HFF-Myc (cell line): ENCODE measurements at places on chromosomes 11 and 22.
A peak's percentile ranks its signal among the peaks of the same experiment; 100 is the strongest.

DNA sequence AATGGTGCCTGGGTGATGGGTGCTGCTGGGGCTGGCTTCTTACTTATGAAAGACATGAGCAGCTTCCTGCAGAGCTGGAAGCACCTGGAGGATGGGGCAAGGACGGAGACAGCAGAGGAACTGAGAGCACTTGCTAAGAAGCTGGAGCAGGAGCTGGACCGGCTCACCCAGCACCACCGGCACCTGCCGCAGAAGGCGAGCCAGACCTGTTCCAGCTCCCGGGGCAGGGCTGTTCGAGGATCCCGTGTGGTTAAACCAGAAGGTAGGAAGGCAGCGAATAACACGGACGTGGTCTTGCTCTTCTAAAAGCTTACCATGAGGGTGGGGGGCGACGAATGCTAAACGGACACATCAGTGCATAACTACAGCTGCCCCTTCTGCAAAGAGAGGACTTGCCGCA, 9.3 kb downstream of the APOL5 start:
- DNase-seq: no peak

DNA sequence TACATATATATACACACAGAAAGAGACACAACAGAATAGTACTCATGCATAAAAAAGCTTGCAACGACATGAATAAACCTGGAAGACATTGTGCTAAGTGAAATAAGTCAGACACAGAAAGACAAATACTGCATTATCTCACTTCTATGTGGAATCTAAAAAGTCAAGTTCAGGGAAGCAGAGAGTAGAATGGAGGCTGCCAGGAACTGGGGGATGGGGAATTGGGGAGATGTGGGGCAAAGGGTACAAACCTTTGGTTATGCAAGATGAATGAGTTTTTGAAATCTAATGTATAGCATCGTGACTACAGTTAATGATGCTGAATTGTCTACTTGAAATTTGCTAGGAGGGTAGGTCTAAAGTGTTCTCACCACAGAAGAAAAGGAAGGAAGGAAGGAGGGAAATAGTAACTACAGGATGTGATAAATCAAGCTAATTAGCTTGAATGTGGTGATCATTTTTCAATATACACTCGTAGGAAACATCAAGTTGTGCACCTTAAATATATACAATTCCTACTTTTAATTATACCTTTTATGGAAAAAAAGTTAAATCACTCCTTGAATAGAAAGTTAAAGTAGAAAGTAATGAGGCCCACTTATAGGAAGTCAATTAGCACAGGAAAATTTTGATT, 33.8 kb downstream of the MMP13 start:
- no peak for DNase-seq

DNA sequence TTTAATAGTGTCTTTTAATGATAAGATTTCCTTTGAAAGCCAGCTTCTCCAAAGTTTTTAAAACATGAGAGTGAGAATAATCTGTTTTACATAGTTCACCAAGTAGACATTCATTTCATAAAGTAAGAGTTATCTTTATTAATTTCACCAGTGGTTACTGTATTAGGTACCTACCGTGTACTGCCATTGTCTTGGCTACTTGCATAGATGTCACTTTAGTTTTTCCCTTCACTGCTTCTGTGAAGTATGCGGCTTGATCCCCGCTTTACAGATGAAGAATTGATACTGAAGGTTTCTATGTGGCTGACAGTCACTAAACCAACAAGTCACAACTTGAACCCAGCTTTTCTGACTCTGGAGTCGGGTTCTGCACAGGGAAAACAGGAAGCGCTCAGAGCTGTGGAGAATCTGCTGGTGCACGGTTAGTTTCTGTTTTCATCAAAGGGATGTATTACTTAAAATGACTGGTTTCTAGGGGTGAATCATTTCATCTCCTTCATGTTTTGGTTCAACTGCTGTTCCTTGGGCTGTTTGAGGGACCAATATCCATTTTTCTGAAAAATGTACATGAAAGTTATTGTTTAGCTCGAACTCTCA, 39.3 kb upstream of the MYO18B start:
- DNase-seq: no peak

DNA sequence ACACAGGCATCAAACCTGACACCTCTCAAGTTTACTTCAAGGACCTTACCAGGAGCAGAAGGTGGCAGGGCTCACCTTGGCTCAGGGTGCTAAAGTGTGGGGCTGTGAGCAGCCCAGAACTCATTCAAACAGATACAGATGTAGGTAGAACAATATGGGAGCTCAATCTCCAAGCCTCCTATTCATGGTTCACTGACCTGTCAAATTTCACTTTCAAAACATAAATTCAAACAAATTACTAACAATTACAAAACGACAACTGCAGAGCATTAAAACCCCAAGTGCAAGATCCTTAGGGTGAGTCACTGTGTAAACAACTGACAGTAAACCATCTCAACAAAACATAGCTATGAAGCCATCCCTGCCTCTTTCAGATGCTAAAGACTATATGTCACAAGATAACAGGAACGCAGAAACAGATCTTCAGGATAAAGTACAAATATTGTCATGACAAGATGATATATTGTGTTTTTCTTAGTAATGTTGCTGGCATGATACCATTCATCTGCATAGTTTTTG, 303.5 kb upstream of the ANO3 start:
- peak; percentile 6 for DNase-seq

DNA sequence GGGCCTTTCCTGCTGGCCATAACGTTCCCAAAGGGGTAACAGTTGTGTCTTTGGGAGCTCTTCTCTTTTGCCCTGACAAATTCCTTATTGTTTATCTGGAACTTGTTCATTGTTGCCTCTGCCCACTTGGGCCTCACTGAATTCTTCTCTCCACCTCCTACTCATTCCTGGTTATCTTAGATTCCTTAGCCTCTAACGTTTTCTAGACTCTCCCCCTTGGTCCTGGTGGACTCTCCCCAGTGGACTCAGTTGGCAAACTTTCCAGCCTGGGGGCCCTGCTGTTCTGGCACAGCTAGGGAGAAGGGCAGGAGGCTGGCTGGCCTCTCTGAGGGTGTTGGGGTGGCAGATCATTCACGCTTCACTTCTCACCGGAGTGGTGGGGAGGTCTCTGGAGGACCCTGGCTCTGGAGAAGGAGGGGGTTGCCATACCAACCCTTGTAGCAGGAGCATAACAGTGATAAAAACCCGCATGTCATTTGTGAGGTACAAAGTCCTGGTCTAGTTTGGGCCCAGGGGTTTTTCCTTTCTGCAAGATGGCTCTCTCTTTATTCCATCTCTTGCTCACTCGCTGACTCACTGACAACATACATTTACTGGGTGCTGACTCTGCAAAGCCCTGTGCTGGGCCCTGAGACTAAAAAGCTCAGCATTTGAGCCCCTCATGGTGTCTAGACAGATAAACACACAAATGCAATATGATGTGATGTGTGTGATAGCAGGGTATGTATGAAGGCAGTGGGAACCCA, 39.7 kb downstream of the YWHAH start:
- DNase-seq: no peak

GRCh38 chr22:32309585-32310251, 47.9 kb upstream of the RFPL3 start:
- no peak for DNase-seq

DNA sequence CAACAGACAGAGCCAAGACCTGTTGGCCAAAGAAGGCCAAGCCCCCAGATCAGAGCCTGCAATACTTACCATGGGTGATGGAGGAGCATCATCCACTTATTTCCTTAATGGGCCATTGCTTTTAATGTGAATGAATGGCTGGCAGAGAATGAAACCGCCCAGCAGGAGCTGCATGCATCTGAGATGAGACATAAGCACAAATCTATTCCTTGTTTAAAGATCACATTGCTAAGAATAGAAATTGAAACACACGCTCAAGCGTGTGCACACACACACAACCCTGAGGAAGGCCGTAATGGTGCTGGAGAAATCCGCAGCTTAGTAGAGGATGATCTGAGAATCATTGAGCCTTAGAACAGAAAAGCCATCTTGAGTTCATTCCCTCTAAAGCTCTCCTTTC, 5.3 kb upstream of the RRAS2 start:
- no peak for DNase-seq

DNA sequence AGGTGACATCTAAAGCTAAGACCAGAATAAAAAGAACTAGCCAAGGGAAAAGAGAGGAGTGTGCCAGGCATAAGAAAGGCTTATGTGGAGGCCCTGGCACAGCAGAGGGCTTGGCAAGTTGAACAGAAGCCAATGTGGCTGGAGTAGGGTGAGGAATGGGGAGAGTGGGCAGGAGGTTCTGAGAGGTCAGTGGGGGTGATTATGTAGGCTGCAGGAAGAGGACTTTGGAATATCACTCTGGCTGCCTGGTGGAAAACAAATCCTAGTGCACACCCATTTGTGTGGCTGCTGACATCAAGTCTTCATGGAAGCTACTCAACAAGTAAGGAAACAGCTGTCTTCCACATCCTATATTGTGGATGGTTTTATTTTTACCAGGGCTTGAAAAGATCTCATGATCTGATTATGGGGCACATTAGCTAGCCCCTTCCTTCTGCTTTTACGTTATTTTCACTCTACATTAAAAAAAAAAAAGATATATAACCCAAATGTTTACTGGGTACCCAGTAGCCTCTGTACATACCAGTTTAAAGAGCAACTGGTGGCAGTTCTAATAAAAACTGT, 3.4 kb downstream of the MRPL16 start:
- DNase-seq: no peak

- DNase-seq: no peak
Measured at GRCh38 chr22:26615149-26615548, 2.7 kb downstream of the CRYBB1 start.

DNA sequence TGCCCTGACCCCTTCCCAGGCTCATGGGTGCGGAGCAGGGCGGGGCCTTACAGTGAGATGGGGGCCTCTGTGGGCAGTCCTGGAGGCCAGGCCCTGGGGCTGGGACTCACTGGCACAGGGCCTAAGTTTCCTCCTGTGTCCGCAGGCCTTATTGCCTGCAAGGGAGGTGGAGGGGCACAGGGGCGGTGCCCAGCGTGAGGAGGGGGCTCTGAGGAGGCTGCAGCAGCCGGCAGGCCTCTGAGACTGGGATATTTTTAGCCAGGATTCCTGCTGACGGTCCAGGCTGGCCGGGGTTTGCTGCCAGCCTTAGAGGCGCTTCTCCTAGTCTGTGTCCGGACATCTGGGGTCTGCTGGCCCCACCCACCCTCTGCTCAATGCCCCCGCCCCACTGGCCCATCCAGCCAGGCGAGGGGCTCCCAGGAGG, 5.7 kb upstream of the RTN4R start:
- no peak for DNase-seq

DNA sequence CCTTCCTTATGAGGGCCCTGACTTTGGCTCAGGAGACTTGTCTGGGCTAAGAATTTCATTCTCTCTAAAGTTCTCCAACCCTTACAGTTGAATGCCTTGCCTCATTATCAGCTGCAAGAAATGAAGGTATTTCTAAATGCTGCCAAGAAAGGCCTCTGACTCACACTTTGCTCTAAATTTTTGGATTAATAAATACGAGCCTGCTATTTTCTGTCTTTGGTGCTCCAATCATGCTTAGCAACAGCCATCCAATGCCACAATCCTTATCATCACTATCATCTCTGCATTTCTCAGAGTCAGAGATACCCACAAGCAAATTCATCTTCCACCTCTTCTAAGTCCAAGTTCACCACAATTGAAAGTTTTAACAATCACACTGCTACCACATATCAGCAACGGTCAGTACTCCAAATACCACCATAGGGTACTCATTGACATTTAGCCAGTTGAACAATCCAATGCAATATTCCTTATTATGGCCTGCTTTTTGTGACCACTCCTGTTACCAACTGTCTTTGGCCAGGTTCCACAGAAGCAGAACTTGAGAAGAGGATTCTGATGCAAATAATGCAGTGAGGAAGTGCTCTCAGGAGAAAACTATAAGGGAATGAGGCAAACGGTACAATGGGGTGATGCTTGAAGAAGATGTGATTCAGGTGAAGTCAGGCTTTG, 5.7 kb downstream of the PATE2 start:
- DNase-seq: no peak

GRCh38 chr11:104332110-104332509, 168.2 kb upstream of the PDGFD start:
- DNase-seq: no peak

GRCh38 chr11:21798216-21798615, 394.7 kb upstream of the ANO5 start:
- no peak for DNase-seq

- DNase-seq: no peak
Measured at GRCh38 chr11:105929084-105929955, 92.7 kb downstream of the MSANTD4 start.

- no peak for DNase-seq
Measured at GRCh38 chr11:116510166-116510565, 262.6 kb downstream of the BUD13 start.

DNA sequence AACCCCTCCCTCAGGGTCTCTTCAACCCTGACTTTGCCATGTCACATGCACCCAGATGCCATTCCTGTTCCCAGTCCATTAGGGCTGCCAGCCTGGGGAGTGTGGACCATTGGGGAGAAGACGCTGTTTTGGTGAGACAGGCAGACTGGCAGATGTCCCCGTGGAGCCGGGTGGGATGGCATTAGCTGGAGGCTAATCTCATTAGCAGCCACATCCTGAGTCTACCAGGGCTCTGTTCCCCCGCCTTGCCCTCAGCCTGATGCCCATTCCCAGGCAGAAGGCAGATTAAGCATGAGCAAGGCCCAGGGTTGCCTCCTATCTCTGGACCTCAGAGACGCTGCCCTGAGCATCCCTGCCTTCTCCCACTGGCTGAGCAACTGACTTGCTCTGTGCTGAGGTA, 46.4 kb upstream of the ALX4 start:
- no peak for DNase-seq

DNA sequence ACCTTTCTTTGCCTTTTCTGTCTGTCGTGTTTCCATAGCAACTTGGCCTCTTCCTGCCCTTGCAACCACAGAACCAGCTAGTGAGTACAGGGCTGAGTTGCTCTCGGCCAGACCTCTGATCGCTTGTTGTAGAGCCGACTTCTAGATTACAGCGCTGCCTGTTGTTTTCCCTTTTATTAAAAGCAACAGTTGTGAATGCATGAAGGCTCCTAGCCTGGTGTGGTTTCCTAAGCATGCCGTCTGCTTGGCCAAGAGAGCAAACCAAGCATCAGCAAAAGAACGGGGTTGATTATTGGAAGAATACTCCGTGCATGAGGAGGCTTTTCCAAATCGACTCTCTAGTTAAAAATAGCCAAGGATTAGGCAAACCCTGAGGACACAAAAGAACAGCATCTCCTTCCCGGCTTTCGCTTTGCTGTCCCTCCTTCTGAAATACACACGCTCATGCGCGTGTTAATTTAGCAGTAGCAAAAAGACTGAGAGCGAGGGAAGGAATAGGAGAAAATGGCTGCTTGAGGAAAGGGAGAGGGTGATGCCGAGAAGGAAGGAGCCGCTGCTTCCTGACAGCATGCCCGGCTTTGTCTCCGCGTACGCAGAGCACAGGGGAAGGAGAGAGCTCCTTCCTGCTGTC, 71.5 kb upstream of the TTC12 start:
- no peak for DNase-seq

- no peak for DNase-seq
Measured at GRCh38 chr11:3111919-3112690, 53.0 kb downstream of the OSBPL5 start.

- DNase-seq: no peak
Measured at GRCh38 chr11:83280256-83280655, 5.9 kb downstream of the CCDC90B start.
